Hematopoietic multipotent progenitor cell treated with erythropoietin and hydrocortisone succinate and interleukin-3 and kit ligand, for 6 days (in vitro differentiated cells): ENCODE measurements at places on chromosomes 12 and 14.

- no peak for DNase-seq
Observed at GRCh38 chr14:77184396-77185092, 2.9 kb downstream of the TMEM63C start.

- DNase-seq: no peak
Observed at GRCh38 chr12:117010693-117011451, 88.3 kb downstream of the TESC start.

DNA sequence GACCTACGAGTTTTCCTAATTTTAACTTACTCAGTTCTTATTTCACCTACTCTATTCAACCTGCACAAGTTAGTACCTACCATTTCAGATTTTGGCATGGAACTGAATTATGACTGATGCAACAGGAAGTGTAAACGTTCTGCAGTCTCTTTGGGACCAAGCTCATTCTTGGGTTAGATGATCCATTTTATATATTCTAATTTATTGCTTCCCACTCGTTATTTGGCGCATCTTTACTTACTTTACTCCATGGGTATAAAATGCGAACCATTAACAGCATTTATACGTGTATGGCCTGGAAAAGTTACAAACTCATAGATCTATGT, 1.0 kb upstream of the EML1 start:
- no peak for DNase-seq

DNA sequence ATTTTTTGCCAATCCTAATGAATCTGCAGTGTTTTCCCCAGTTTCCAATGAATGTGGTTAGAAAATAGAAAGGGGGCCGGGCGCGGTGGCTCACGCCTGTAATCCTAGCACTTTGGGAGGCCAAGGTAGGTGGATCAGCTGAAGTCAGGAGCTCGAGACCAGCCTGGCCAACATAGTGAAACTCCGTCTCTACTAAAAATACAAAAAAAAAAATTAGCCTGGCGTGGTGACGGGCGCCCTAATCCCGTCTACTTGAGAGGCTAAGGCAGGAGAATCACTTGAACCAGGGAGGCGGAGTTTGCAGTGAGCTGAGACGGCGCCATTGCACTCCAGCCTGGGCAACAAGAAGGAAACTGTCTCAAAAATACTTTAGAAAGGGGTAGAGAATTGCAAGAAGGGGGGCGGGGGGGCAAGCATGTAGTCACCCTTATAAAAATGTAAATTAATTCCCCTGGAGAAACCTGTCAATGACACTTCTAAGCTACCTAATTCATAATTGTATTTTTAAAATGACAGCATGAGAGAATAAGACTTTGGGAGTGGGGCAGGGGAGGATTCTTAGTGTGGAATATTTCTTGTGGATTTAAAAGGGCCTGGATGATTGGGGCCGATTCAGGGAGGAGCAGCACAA, 1.7 kb downstream of the KLHDC2 start:
- no peak for DNase-seq

GRCh38 chr12:104695453-104696148, 238.9 kb downstream of the CHST11 start:
- DNase-seq: peak; percentile 63

GRCh38 chr12:52659951-52660350, 7.9 kb upstream of the KRT2 start:
- DNase-seq: no peak

DNA sequence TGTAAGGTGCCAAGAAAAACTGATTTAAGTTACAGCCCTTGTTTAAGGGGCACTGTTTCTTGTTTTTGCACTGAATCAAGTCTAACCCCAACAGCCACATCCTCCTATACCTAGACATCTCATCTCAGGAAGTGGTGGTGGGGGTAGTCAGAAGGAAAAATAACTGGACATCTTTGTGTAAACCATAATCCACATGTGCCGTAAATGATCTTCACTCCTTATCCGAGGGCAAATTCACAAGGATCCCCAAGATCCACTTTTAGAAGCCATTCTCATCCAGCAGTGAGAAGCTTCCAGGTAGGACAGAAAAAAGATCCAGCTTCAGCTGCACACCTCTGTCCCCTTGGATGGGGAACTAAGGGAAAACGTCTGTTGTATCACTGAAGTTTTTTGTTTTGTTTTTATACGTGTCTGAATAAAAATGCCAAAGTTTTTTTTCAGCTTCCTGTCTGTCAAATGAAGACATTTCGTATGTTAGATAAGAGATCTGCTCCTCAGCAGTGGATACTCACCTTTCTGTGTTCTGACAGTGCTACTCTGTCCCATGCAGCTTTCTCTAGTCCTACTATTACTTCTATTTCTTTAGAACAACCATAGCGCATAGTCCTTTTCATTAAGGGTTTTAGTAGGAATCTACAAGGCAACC, 1.2 kb upstream of the PA2G4 start:
- DNase-seq: no peak

DNA sequence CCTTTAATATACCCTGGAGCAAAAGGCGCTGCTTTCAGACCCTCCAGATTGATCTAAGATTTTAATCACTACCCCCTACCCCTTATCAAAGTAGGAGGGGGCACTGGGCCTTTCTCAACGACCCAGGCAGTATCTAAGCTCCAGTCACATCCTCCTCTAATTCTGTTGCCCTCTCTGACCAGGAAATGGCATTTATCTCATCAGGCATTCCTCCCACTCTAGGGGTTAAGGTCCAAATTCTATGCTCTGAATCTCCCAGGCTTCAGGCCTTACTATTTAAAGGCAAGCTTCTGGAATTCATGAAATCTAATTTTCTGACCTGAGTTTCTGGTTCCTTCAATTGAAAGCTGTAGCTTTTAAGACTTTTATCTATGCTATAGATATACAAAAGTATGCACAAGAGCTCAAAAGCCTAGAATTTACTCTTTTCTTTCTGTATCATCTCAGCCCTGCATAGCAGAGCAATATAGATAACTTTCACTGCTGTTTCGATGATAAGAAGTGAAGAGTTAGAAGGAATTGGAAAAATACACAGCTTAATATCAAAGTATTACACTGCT, 622.9 kb downstream of the RPS29 start:
- no peak for DNase-seq

GRCh38 chr14:90625445-90625844, 190.8 kb downstream of the TTC7B start:
- no peak for DNase-seq

- DNase-seq: no peak
Observed at GRCh38 chr12:119211884-119212283, 33.2 kb downstream of the HSPB8 start.
